ENCODE measurements at places on chromosomes 6 and 20.

DNA sequence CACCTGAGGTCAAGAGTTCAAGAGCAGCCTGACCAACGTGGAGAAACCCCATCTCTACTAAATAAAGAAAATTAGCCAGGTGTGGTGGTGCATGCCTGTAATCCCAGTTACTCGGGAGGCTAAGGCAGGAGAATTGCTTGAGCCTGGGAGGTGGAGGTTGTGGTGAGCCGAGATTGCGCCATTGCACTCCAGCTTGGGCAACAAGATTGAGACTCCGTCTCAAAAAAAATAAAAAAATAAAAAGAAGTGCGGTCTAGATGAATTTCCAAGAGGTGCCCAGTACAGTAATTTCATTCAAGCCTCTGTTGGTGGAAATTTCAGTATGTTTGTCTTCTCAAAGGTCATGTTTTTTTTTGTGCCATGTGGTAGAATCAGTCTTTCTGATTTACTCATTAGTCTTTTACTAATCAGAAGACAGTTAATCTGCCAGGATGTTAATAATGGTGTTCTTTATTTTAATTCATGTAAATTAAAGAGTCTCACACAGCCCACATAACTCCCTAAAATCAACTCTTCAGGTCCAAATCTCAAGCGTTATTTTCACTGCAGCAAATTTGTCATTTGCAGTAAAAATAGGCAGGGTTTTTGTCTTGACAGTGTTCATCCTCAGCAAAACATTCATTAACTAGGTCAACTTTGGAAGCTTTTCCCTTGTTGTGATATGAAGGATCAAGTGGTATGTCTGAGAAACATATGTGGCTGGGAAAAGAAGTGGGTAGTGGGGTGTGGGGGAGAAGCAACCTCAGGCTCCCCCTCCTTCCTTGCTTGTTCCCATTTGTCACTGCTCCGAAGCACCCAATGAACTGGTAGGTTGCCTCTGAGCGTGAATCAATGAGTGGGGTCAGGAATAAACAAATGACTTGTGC, 13.3 kb downstream of the TP53INP2 start:
- DNase-seq, result no peak

DNA sequence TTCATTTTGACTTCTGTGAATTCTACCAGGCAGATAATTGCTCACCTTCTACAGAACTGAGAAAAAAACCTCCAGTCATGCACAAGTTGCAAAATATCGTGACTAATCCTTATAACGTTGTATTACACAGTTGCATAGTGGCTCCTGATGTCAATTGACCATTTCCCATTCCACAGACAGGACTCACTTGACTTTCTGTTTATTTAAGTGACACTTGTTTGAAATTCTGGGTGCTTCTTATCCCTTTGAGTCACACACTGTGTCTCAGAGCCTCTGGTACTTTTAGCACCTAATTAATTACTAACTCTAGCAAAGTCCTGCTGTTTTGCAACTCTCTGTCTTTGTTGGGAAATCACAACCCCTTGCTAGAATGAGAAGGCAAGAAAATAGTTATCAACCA, 16.2 kb upstream of the RSPO3 start:
- DNase-seq, result no peak

- DNase-seq, result no peak
These were observed 11.6 kb downstream of the AURKA start for GRCh38 chr20:56380375-56380774.

- no peak for DNase-seq
These were observed 47.8 kb upstream of the NRSN1 start for GRCh38 chr6:24078200-24078599.

DNA sequence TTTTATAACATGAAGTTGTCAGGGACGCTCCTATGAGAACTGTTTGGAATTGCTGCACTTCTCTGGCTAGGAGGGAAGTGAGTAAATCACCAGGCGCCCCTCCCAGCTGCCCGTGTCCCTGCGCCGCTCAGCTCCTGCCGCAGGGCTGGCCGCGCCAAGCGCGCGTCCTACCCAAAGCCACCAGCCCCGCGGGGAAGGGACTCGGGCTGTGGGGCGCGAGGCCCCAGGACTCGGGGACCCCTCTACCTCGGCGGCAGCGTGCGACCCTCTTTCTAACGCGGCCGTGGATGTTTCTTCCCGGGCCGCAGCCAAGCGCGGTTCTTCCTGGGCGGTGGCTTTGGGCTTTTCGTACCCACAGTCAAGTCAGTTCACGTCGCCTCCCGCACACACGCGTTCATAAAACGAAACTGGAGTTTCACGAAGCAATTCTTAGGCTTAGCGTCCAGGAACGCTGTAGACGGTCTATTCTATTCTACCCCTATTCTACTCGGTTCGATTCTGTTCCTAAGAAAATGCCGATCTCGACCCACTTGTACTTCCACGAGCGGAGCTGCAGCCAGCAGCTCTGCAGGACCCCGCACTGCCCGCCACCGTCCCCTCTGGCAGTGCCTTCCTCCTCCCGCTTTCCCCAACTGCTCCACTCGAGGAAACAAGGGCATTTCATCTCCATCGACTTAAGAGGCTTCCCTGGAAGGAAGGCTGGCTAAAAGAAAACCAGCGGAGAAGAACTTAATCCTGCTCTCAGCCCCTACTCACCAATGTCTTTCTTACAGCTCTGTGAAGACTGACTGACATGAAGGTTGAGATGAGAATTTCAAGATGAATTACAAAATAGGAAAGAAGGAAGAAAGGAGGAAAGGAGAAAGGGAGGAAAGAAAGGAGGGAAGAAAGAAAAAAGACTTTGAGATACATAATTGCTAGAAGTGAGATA, 15.4 kb downstream of the FOXC1 start:
- DNase-seq, result peak; percentile 21

- DNase-seq, result no peak
These were observed 1.5 kb downstream of the REPS1 start for GRCh38 chr6:138986578-138986977.

DNA sequence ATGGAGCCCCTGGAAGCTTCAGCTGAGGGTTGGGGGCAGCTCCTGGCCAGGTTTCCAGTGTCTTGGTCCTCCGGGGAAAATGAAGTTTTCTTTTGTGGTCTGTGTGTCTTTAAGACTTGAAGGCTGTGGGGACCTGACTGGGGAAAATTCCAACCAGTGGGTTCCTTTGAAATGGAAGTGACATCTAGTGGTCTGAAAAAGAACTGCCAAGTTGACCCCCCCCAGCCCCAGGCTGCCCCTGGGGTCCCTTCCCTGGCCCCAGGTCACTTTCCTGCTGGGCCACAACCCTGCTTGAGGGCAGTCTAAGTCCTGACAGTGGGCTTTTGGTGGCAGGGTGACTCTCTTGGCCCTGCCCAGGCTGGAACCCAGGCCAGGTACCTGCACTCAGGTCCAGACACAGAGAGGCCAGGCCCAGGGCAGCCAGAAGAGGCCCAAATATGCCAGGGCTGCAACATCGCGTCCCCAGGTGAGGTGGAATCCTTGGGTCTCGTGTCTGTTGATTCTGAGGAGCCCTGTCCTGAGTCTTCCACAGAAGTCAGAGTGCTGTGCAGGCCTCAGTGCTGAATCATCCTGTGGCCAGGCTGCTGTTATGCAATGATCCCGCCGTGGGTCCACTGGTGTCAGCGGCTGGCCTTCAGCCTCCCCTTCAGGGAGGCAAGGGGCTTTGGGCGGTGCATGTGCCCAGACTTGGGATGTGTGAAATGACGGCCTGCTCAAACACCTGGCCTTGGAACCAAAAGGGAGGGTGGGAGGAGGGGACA, 68.4 kb downstream of the VEGFA start:
- peak; percentile 12 for DNase-seq

- no peak for DNase-seq
These were observed 210.0 kb upstream of the SOX4 start for GRCh38 chr6:21383450-21384085.

- DNase-seq, result no peak
These were observed 426.9 kb upstream of the RNF217 start for GRCh38 chr6:124535299-124535698.

DNA sequence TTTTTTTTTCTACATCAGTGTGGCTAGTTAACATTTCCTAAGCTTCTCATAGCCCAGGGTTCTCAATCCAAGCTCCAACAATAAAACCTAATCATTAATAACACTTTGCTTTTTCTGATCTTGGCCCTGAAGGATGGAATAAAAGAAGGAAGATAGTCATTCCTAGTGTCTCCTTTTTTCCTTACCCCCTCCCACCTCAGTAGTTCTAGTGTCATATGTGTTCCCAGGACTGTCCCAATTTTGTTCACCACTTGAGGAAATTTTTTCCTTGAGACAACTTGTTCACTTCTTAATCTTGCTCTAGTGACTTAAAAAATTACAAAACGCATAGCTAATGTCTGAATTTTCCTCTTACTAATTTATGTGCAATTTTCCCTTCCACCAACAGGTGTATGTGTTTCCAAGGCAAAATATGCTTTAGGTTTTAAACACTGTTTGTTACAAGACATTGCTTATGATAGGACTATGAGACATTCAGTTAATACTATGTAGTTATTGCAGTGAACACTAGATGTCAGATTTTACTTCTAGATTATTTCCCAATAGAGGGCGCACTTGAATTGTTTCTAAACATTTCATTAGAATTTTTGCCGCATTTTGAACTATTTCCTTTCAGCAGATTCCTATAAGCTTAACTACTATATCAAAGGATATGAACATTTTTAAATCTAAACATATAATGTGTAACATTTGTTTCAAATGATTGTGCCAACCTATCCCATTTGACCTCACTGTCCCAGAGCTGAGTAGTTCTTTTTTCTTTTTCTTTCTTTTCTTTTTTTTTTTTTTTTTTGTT, 18.5 kb upstream of the C6orf141 start:
- DNase-seq, result no peak

GRCh38 chr20:6029538-6029937, 24.3 kb downstream of the LRRN4 start:
- no peak for DNase-seq

- no peak for DNase-seq
These were observed 120.4 kb downstream of the TOX2 start for GRCh38 chr20:44034965-44035635.

- no peak for DNase-seq
These were observed 24.0 kb downstream of the HLA-DPA1 start for GRCh38 chr6:33049323-33050013.

- DNase-seq, result no peak
These were observed 6.6 kb upstream of the TBC1D7 start for GRCh38 chr6:13334953-13335352.

DNA sequence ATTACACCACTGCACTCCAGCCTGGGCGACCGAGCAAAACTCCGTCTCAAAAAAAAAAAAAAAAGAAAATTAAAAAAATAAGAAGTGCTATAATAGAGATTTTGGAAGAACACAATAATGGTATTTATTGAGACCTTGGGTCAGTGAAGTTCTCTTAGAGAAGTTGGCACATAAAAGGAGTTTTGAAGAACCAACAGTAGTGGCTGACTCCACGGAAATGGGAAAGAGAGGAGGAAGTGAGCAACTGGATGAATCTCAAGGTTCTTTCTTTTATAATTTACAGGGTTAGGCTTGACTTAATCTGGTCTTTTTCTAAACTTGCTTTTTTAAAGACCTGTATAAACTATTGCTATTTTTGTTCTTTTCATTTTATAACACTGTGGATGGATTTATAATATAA, 52.8 kb downstream of the TOMM6 start:
- no peak for DNase-seq

DNA sequence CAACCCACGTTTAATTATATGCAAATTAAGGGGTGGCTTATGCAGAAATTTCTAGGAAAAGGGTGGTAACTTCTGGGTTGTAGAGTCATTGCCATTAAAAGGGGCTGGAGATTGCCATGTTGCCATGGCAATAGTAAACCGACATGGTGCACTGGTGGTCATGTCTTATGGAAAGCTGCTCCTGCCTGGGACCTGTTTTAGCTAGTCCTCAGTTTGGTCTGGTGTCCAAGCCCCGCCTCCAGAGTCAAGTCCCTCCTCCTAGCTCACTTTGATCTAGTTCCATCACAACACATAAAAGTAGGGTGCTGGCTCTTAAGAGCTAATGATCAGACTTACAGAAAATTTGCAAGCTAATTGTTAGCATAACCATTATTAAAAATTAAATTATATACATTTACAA, 5.3 kb downstream of the SLC22A2 start:
- DNase-seq, result no peak

- DNase-seq, result no peak
These were observed 299.3 kb downstream of the HIVEP2 start for GRCh38 chr6:142645663-142646062.

- peak; percentile 65 for DNase-seq
These were observed 1.2 kb upstream of the ZNFX1 start for GRCh38 chr20:49278818-49279676.

DNA sequence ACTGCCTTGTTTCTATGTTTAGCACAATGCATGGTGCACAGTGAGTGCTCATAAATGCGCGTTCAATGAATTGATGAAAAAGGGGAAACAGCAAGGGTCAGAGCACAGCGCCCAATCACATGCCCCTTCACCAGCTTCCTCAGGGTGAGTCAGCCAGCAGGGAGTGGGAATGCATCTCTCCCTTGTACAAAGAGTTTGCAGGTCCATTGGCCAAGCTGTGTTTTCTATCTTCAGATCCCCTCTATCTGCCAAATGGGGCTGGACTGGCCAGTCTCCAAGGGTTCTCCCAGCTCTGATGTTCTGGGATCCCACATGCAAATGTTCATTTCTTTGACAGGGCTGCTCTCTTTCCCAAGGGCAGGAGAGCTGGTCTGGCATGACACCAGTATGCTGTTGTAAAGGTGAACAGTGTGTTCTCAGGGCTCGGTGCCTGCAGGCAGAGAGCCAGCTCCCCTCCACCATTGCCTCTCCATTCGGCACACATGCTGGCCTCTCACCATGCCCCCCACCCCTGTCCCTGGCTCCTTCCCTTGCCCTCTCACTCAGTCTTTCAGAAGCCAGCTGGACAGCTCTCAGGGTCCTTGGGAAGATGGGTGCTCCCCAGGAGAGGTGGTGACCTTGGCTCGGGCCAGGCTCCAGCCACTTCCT, 25.0 kb downstream of the ANGPT4 start:
- DNase-seq, result no peak

DNA sequence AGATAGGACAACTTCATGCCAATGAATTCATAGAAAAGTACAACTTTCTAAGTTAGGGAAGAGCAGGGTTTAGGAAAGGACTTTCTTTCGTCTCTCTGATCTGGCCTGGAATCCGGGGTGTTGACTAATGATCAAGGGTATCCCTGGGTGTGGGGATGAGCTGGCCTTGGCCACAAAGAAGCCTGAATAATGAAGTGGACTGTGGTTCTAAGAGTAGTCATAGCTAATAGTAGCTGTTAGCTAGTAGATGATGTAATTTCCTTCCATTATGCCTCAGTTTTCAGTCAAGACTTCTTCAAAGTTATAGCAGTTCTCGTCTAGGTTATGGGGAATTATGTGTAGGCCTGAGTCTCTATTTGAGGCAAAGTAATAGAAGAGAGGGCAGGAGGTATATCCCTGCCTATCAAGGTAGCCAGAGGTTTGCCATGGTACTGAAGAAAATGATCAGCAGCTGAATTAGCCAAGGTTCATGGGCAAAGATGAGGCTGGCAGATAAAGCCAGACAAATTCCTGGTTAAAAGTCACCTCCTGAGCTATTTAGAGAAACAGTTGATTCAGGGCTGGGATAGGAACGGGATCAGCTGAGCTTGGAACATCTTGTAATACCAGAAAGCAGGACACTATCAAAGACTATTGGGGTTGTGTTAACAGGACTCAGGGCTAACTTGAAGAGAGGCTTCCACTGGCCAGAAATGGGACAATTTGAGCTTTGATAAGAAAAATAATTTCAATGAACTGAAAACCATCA, 18.7 kb upstream of the TRPC4AP start:
- DNase-seq, result no peak

- no peak for DNase-seq
These were observed 48.4 kb downstream of the FOXF2 start for GRCh38 chr6:1437553-1438406.

All from stimulated activated CD4-positive, alpha-beta T cell treated with anti-CD3 and anti-CD28 coated beads, Interleukin-15, amount 100 ng/mL, for 24 hours (primary cell).